ENCODE measurements at places on chromosomes 11 and 22.

DNA sequence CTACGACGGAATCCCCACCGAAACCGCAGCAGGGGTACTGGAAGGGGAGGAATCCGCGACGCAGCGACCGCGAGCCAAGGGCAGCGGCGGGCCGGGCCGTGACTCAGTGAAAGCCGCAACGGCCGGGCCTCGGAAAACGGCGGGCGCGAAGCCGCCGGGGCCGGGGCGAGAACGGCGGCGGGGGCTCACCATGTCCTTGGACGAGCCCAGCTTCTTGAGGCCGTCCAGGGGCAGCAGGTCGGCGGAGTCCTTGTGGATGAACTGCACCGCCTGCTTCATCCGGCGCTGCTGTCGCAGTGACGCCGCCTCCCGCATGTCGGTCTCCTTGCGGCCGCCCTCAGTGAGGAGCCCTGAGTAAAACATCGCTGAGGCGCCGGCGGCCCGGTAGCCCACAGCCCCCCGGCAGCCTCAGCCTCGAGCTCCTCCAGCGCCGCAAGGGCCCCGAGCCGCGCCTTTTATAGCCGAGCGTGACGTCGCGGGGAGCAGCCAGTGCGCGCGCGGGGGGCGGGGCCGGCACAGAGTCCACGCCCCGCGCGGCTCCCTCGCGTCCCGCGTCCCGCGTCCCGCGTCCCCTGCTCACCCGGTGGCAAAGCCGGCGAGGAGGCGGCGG, at the start of gene NRIP3:
Gene NRIP3 (minus strand): TSS at position 429 of the 610 bp plus-strand sequence. CDS start 66 bp downstream, at position 363.
- DNase-seq = peak; percentile 80
- peaks cover 38% of the 10 kb centered on the region for H3K27me3 ChIP-seq
- H3K27ac ChIP-seq = no peak within 1 kb of the TSS

DNA sequence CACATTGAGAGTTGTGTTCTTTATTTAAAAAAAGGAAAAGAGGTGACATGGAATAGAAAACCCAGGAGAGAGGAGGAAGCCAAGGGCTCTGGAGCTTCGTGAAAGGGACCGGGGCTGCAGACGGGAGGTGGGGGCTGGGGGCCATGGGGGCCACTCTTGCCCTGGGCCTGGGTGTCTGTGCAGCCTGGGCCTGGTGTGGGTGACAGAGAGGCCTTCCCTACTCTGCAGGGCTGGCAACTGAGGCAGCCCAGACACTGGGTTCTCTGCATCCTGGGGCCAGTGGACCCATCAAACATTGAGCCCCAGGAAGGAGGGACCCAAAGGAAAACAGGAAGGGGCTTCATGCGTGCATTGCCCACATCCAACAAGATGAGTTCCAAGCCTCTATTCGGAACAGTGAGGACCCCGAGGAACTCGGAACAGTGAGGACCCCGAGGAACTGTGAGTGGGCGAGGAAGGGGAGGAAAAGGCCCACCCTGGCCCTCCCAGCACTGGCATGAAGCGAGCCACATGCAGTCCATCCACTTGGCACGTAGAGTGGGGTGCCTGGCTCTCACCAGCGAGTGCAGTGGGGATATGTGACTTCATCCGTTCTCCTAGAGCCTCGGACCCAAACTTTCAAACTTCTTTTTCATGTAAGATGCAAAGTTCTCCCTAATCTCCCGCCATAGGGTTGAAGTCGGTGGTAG, 1121.6 kb downstream of the BRD1 start:
- H3K4me3 ChIP-seq = no peak overlapping the region
- H3K36me3 ChIP-seq = no peaks in the 10 kb centered on the region
- H3K27ac ChIP-seq = no peak overlapping the region
- no peak for DNase-seq

DNA sequence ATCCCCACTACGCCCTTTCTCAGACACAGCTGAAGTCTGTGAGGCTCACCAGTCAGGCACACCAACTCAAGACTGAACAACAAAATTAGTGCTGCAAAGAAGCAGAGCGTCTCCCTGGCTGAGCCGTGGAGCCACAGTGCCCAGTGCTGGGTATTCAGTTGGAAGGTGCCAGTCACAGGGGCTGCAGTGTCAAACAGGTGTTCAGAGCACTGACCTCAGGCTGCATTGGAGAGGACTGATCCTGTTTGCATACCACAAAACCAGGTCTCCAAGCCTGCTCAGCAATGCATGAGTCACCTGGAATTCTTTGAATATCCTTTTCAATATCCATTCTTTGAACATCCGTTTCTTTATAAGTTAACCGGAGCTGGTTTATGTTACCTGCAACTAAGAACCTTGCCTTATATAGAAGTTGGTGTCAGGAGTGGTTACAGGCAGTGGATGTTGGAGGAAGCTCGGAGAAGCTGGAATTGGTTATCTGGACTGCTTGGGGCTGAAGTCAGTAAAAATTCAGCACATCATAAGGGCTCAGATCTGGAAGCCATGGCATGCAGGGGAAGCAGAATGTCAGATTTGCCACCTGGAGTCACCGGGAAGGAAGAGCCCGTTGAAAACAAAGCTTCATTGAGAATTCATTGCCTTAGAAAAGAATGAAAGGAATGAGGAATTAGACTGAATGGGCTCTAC, 30.3 kb downstream of the PDGFB start:
- H3K27me3 ChIP-seq = no peaks in the 10 kb centered on the region
- H3K4me1 ChIP-seq = no peaks in the 10 kb centered on the region
- no peak overlapping the region for H3K27ac ChIP-seq

- no peaks in the 10 kb centered on the region for H3K36me3 ChIP-seq
- H3K27ac ChIP-seq = no peak overlapping the region
- no peak for DNase-seq
Observed at GRCh38 chr11:43550714-43551113, 129.8 kb upstream of the HSD17B12 start.

- no peaks in the 10 kb centered on the region for H3K36me3 ChIP-seq
- no peak overlapping the region for H3K4me3 ChIP-seq
- H3K27me3 ChIP-seq = peaks cover 6% of the 10 kb centered on the region
- H3K27ac ChIP-seq = no peak overlapping the region
- H3K4me1 ChIP-seq = no peaks in the 10 kb centered on the region
- DNase-seq = no peak
Observed at GRCh38 chr11:30568931-30569330, 17.2 kb downstream of the MPPED2 start.

GRCh38 chr11:108606495-108607160, 13.1 kb upstream of the EXPH5 start:
- H3K27me3 ChIP-seq = peaks cover 69% of the 10 kb centered on the region
- H3K4me1 ChIP-seq = no peaks in the 10 kb centered on the region
- DNase-seq = no peak
- no peak overlapping the region for H3K4me3 ChIP-seq
- no peak overlapping the region for H3K27ac ChIP-seq

DNA sequence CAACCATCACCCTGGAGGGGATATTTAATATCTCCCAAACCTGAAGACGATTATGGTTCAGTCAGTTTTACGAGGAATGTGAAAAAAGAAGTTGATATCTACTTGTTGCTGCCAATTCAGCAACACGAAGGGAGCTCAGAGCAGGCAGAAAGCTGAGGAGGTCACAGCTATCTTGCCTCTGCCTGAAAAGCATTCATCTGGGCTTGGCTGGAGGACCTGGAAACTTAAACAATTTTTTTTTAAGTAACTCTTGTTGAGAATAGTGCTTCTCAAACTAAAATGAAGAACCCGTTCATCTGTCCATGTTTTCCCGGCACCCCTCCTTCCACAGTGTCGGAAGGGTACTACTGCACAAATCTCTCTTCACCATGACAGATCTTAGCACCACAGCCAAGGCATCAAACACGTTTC, 98.9 kb downstream of the MICAL3 start:
- DNase-seq = no peak
- H3K4me1 ChIP-seq = peaks cover 18% of the 10 kb centered on the region
- no peak overlapping the region for H3K27ac ChIP-seq
- no peak overlapping the region for H3K4me3 ChIP-seq
